Activated T-cell treated with anti-CD3 and anti-CD28 coated beads, Interleukin-2, amount 50 U/mL, for 24 hours (primary cell): ENCODE measurements at places on chromosomes 7 and 10.
A peak's percentile ranks its signal among the peaks of the same experiment; 100 is the strongest.

DNA sequence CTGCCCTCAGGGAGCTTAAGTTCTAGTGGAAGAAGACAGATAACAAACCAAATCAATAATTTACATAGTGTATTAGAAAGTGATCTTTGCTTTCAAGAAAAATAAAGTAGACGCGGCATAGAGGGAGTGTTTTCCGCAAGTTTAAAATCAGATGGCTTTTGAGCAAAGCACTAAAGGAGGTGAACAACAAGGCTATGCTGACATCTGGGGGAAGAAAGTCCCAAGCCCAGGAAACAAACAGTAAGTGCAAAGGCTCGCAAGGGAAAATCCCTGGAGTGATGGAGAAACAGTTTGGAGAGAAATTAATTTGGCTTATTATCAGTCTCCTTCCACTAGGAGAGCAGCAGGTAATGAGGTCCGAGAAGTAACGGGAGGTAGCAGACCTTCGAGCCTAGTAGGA lies 1.9 kb upstream of the CNNM2 start:
- DNase-seq, result no peak

GRCh38 chr10:70906953-70907636 lies 18.7 kb upstream of the PCBD1 start:
- DNase-seq, result no peak

DNA sequence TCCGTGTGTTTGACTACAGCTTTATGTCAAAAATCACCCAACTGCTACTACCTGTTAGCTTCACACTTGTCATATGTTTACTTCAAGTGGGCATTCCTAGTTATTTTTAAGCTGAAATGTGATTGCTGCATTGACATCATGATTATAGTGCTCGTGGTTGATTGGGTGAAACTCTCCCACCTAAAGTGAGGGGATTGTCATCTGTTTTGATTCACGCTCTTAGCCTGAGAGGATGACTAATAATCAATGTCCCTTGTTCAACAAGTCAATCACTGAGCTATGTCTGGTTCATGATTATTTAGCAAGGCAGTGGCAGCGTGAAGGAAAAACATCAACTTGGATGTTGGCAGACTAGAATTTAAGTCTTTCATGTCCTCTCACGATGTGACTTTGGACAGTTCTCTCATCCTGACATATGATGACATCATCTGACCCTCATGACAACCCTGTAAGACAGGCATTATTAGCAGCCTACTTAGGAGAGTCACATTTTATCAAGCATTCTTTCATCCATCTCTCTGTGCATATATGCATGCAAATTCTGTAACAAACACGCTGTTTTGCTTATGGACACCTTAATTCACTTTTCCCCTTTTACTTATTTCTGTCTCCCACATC lies 352.6 kb upstream of the ZMIZ1 start:
- no peak for DNase-seq

DNA sequence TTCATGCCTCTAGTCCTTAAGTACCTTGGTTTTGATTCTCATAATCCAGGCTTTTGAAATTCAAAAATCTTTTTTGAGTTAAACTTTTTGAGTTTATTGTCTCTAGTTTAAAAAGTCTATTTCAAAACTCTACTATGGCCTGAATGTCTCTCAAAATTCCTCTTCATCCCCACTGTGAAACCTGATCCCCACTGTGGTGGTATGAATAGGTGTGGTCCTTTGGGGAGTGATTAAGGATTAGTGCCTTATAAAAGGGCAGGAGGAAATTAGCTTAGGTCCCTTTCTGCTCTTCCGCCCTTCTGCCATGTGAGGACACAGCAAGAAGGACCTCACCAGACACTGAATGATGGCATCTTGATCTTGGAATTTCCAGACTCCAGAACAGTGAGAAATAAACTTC lies 44.1 kb upstream of the JAZF1 start:
- no peak for DNase-seq

DNA sequence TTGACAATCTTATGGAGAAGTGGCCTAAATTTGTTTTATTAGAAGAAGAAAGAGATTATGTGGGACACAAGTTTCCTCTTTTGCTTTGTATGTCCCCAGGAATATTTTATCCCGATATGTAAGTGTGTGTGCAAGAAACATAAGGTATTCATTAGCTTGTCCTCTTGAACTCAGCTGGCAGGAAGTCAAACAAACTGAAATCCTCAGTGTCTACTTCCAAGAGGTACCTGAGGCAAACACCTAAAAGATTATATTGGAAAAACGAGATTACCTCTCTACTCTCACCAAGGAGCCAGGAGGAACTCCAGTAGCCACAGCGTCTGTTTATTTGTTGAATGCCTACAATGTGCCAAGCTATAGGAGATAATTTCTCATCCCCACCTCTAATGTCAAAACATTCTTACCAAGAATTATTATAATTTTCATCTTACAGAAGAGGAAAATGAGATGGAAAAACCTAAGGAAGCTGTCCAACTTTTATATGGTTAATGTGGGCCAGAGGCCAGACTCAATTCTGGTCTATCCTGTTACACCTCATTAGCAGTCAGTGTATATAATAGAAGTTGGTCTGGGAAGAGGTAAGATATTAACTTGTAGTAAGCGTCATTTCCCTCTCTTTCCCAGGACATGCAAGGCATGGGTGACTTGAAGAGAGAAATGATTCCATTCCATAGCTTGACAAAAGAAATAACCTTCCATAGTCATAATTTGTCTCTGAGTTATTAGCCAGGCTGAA lies 692.7 kb downstream of the MAGI2 start:
- DNase-seq, result no peak

DNA sequence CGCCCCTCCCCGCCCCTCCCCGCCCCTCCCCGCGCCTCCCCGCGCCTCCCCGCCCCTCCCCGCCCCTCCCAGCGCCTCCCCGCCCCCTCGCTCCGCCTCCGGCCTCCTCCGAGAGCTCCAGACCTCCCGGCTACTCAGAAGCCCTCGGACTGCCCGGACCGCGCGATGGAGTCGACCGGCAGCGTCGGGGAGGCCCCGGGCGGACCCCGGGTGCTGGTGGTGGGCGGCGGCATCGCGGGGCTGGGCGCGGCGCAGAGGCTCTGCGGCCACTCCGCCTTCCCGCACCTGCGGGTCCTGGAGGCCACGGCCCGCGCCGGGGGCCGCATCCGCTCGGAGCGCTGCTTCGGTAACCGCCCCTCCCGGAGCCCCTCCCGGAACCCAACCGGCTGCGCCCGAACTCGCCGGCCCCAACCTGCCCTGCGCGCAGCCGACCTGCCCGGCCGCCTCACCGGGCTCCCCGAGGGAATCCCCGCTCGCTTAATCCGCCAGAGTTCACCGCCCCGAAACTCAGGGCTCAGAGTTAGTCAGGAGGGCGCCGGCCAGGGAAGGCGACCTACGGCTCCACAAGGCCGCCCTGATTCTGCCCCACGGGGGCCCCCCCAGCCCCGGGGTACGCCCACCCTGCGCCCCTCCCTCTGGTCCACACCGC lies at the start of gene PAOX:
Gene PAOX, plus strand, starts transcription at position 111 of the 649 bp plus-strand sequence. Its CDS starts 55 bp downstream, at position 166.
- DNase-seq, result peak; percentile 83

DNA sequence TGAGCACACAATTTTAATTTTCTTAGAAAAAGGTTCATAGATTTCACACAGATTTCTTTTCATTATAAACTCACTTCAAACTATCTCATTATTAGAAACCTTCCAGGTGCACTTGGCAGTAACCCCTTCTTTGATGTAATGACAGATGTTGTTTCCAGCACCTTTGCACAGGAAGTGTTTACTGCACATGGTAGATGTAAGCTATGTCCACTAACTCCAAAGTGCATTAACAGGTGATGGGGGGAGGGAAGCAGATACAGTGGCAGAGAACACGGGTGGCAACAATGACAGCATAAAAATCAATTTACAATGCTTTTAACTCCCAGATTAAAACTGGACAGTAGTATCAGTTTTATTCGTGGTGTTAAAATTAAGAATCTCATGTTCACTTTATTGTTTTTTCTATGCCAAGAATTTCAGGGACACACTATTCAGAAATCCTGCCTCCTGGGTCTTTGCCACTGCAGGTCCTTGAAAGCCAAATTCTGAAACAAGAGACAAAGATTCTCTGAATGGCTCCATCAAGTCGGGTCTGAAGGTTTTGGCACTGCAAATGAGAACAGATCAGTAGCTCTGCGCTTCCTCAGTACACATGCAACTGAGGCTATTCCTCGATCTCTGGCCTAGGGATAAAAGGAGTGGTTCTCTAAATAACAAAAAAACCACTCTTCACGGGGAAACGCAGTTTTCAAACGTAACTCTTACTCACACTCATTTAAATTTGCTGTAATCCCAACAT lies 187.7 kb downstream of the JAZF1 start:
- no peak for DNase-seq

DNA sequence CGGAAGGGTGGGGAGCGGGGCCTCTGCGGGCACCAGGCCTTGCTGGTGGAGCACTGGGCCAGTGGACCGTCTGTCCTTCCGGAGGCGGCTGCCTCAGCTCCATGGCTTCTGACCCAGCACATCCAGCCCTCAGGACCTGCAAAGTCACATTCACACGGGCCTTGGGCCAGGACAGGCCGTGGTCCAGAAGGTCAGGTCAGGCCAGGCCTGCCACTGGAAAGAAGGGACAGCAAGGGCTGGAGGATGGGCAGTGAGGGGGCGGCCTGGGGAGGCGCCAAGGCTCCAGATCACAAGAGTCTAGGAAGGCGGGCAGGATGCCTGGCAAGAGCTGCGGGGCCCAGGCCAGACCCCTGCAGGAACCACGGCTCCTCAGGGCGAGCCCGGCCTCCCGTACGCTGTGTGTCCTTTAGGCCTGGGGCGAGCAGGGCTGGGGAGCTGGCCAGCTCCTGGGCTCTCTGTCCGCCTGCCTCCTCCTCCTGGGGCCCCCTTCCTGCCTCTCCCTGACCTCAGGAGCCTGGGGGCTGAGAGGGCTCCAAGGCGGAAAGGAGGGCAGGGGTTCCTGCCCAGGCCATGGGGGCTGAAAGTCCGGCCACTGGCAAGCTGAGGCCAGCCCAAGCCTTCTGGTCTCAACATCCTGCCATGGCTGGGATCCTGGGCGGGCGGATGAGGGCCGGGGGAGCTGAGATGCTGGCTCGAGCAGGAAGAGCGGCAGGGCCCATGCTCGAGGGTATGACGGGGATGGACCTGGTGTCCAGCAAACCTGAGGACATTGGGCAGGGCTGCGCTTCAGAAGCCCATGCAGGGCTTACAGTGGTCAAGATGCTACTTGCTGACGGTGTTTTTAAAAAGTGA lies 225.8 kb downstream of the ELFN1 start:
- DNase-seq, result no peak

- no peak for DNase-seq
Observed at GRCh38 chr7:121420976-121421375, 24.9 kb upstream of the FAM3C start.

- no peak for DNase-seq
Observed at GRCh38 chr7:158067931-158068482, 519.6 kb downstream of the PTPRN2 start.

- DNase-seq, result no peak
Observed at GRCh38 chr7:127189074-127189473, 63.7 kb downstream of the GRM8 start.

- DNase-seq, result no peak
Observed at GRCh38 chr7:40498924-40499510, 364.2 kb downstream of the SUGCT start.

DNA sequence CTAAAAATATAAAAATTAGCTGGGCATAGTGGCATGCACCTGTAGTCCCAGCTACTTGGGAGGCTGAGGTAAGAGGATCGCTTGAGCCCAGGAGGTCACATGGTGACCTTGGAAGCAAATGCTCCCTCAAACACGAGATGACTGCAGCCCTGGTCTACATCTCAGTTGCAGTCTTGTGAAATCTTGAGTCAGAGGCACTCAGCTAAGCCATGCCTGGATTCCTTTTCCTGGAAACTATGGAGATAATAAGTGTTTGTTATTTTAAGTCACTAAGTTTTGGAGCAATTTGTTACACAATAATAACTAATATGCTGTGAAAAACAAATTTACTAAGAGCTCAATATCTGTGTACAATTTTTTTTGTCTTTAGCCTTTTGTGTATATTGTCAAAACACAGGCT lies 284.3 kb upstream of the KAT6B start:
- DNase-seq, result no peak

DNA sequence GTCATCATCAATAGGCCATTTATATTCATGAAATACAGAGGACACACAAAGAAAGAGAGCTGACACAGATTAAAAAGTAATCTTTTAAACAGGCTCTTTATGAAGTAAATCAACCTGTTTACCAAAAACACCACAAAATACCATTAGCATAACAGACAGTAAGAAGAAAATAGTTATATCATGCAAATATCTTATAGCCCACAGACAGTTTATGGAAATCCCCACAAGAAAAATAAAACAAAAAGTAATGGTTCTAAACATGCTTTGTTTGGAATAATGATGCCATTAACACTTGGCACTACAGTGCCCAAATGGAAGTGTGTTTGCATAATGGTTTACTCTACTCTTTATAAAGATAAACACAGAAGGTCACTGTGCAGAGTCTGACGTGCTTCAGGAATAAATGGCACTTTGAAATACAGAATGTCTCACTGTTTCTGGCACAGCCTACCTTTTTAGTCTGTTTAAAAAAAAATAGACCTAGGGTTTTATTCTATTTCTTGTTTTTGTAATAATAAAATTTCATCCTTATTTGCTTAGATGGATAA lies 30.1 kb downstream of the SEMA3D start:
- no peak for DNase-seq

- no peak for DNase-seq
Observed at GRCh38 chr7:92598310-92598981, 8.3 kb upstream of the FAM133B start.

DNA sequence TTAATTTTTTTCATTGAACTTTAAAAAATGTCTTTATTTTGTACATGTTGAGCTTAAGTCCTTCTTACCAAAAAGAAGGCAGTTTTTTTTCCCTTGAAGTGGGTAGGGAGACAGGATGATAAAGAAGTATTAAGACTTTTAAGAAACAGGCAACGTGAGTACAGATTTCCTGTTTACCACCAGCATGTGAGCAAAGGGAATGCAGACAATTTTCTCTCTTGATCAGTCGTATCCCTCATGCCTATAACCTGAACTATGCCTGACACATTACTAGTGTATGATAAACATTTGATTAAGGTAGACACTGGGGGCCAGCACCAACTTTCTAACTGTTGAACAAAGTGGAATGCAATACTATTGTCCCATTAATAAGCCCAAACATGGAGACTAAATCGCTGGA lies 8.8 kb upstream of the OR2A2 start:
- DNase-seq, result no peak

DNA sequence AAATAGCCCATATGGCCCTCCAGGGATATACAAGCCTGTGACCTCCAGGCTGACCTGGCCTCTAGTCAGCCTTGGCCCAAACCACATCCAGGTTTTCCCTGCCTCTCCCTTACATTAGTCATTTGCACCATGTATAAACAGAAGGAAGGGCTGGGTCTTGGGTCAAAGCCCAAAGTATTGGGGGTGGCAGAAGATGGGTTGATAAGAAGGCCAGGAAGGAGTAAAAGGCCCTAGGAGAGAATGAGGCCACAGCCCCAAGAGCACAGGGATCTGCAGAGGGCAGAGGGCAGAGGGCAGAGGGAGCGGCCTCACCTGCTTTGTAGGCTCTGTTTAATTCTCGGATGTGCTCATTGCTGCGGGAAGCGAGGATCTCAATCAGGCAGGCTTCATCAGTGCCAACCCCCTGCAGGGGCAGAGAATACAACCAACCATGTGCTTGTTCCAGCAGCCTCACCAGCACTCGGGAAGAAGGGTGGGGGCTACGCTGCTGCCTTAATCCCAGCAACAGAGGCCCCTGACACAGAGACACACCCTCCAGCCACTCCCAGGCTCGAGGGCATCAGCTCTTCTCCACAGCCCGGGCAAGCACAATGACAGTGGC lies 31.3 kb downstream of the PLAC9 start:
- DNase-seq, result no peak
